H1 (cell line): ENCODE measurements at places on chromosomes 1 and 21. TPM values are rescaled to one million over a fixed set of nuclear protein-coding genes. Genes with fewer than 3 reads are reported as not detected.

DNA sequence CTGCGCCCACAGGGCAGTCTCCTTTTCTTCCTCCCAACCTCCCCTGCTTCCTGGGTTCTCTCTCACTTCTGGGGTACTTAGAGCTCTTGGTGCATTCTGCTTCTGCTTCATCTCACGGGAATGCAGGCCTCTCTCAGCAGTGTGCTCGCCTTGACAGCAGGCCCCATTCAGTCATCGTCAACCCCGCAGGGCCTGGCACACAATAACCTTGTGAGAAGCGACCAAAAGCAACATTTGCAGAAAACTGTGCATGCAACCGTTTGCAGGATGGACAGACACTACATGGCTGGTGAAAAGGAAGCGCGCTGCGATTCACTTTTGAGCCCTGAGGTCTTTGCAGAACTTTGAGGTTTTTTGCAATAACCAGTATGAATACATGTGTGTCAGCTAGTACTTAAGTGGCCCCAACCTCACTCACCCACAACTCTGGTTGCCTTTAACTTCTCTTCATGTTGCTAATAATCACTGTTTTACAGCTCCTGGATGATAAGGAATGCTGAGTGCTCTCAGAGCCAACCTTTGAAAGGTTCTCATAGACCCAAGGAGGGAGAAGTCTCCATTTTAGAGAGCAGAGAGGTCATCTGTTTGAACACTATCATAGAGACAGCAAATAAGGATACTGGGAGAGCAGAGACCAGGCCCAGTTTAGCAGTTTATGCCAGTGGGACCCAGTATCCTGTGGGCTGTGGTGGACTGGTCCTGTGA is 2.5 kb upstream of the CD160 start:
- no peaks in the 10 kb centered on the region; the same call in 1 of the 2 replicates for H3K4me1 ChIP-seq
- no peak for DNase-seq
- no peak overlapping the region for H3K4me3 ChIP-seq
- no peaks in the 10 kb centered on the region for H3K36me3 ChIP-seq

GRCh38 chr1:164058198-164058597 is 500.8 kb upstream of the PBX1 start:
- no peaks in the 10 kb centered on the region for H3K27me3 ChIP-seq
- no peak for DNase-seq
- no peaks in the 10 kb centered on the region for H3K4me1 ChIP-seq

GRCh38 chr1:111602974-111603373 is 16.6 kb upstream of the RAP1A start:
- H3K27me3 ChIP-seq, result no peaks in the 10 kb centered on the region
- DNase-seq, result no peak
- no peaks in the 10 kb centered on the region for H3K4me1 ChIP-seq
- no peak overlapping the region for H3K4me3 ChIP-seq
- no peak overlapping the region for H3K27ac ChIP-seq

GRCh38 chr1:60832367-60832766 is 250.0 kb upstream of the NFIA start:
- no peak overlapping the region for H3K4me3 ChIP-seq
- no peaks in the 10 kb centered on the region for H3K36me3 ChIP-seq
- no peaks in the 10 kb centered on the region for H3K4me1 ChIP-seq
- no peak for DNase-seq
- H3K27me3 ChIP-seq, result no peaks in the 10 kb centered on the region

DNA sequence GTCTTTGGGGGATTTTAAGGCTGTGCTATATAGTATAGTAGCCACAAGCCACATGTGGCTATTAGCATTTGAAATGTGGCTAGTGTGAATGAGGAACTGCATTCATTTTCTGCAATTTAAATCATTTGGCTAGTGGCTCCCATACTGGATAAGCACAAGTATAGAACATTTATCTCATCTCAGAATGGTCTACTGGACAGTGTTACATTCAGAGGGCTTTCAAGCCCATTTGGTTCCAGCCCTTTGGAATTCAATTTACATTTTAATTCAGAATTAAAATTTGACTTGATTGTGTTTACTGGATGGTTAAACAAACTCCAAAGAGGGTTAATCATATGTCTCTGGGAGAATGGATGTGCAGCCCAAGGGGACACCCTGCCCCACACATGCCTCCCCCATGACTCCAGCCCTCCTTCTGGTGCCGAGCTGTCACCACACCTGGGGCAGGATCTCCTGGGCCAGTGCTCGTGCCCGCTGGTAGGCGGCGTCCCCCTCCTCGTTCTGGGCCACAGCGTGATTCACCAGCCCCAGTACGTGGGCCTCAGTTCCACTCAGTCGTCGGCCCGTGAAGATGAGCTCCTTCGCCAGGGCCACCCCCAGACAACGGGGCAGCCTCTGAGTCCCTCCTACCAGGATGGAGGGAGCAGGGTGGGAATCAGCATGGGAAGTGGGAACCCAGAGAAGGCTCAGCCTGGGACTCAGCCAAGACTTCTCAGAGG is 17.2 kb downstream of the ECHDC2 start:
- H3K27me3 ChIP-seq, result no peaks in the 10 kb centered on the region
- H3K27ac ChIP-seq, result no peak overlapping the region
- H3K36me3 ChIP-seq, result no peaks in the 10 kb centered on the region
- H3K4me1 ChIP-seq, result no peaks in the 10 kb centered on the region

DNA sequence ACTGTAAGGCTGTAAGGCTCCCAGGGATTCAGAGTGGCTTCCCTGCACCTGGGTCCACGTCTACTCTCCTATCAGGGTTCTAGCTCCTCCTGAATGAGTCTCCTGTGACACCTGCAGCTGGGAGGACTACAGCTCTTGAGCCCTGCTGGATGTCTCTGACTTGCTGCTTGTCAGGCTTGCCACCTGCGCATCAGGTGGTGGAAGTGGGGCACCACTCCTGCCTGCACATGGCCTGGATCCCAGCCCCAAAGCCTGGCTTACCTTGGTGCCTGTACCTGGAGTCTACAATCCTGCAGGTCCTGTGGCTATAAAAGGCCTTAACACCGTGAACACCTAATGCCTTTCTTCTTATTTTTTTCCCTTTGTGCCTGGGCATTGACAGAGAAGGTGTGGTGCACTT is 82.2 kb downstream of the FAM78B start:
- DNase-seq, result no peak
- H3K4me3 ChIP-seq, result no peak overlapping the region
- no peak overlapping the region for H3K27ac ChIP-seq
- H3K27me3 ChIP-seq, result no peaks in the 10 kb centered on the region

CDK18 gene
- 40.9 and 44.0 TPM in 2 replicates for total RNA-seq

RBP7 gene
- total RNA-seq, result 7.2 and 7.7 TPM in 2 replicates

PRAMEF26 gene
- total RNA-seq, result not detected in 2 replicates

IL19 gene
- not detected in 2 replicates for total RNA-seq

PDC gene
- not detected in 2 replicates for total RNA-seq

FMN2 gene
- 1.7 and 2.0 TPM in 2 replicates for total RNA-seq
